Pancreas (tissue), 10 donors: ENCODE measurements at places on chromosomes 4 and X.

DNA sequence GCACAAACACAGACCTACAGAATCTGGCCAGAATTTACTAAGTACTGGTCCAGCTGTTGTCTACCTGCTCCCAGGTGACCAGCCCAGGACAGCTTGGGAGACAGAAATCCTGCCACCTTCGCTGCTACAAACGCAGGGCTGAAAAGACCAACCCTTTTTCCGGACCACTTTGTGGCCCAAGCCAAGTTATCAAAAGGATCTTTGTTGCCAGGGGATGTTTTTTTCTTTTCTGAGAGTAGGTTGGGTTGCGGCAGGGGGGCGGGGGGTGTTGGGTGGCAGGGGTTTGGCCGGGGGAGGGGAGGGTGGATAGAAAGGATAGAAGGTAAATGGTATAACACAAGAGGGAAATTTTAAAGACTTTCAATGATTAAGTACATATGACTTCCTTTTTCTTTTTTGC, 63.4 kb downstream of the STOX2 start:
- H3K27me3 ChIP-seq, result no peaks in the 10 kb centered on the region
- H3K4me1 ChIP-seq, result no peaks in the 10 kb centered on the region
- no peak overlapping the region for H3K27ac ChIP-seq
- H3K4me3 ChIP-seq, result no peak overlapping the region
- no peaks in the 10 kb centered on the region for H3K36me3 ChIP-seq

GRCh38 chr4:169259271-169259670, 11.5 kb downstream of the SH3RF1 start:
- H3K4me1 ChIP-seq, result peaks cover 46% of the 10 kb centered on the region
- H3K4me3 ChIP-seq, result no peak overlapping the region
- H3K36me3 ChIP-seq, result no peaks in the 10 kb centered on the region
- no peaks in the 10 kb centered on the region for H3K27me3 ChIP-seq
- no peak overlapping the region for H3K27ac ChIP-seq
- DNase-seq, result no peak

DNA sequence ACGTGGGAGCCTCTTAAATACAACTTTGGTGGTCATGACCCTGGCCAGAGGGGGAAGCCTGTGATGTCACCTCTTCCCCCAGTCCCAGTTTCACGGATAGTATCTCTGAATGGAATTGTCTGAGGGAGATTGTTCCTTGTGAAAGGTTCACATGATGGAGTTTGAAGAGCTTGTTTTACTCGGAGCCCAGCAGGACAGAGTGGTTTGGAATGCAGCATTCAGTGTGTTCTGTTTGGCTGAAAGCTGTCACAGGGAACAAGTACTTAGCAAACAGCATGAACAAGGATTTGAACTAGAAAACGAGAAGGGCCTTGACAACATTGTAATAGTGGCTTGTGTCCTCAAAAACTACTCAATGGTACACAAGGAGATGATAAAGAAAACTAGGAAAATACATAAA, 133.9 kb upstream of the CXorf66 start:
- H3K4me1 ChIP-seq, result no peaks in the 10 kb centered on the region
- H3K27me3 ChIP-seq, result peaks cover 3% of the 10 kb centered on the region
- no peaks in the 10 kb centered on the region for H3K36me3 ChIP-seq
- no peak for DNase-seq

DNA sequence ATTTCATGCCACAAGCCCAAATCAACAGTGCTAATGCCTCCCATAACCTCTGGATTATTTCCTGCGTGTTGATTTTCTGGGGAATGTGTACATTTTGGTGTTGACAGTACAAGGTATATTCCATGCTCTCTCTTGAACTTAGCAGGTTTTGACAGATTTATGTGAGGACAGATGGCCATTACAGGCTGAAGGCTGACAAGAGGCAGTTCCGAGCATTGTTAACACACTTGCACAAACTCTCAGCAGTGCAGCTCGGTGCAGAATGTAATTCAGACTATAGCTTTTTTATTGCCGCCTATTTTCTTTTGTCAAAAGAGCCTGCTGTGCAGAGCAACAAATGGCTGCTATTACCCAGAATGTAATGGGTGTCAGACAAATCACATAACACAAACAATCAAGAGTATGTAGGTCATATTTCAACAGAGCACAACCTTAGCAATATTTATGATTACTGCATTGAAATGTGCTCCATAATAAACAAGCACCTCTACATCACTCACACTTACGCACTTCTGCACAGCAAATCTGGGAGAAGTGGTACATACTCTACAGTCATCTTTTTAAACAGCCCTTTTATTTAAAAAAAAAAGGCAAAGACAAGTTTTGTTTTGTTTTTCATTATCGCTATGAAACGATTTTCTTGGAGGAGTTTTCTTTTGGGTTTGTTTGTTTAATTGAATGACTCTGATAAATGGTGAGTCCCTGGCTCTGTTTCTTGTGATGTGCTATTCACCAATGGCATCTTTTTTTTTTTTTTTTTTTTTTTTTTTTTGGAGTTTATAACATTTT, 71.6 kb downstream of the PPARGC1A start:
- H3K27ac ChIP-seq, result no peak overlapping the region
- H3K4me1 ChIP-seq, result no peaks in the 10 kb centered on the region
- H3K27me3 ChIP-seq, result no peaks in the 10 kb centered on the region
- no peak overlapping the region for H3K4me3 ChIP-seq
- DNase-seq, result no peak

DNA sequence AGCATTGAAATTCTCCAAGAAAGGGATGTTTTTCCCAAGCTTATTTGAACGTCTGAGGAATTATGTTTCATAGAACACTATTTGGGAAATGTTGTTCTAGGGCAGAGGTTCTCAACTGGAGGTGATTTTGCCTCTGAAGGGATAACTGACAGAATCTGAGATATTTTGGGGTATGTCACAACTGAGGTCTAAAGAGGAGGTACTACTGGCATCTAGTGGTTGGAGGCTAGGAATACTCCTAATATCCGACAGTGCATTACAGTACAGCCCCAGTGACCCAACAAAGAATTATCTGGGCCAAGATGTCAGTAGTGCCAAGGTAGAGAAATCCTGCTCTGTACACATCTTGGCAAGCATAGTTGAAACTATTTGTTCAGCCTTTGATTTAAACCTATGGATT, 6.4 kb downstream of the HSPA4L start:
- no peak overlapping the region for H3K27ac ChIP-seq
- H3K4me1 ChIP-seq, result no peaks in the 10 kb centered on the region
- H3K27me3 ChIP-seq, result no peaks in the 10 kb centered on the region

- no peaks in the 10 kb centered on the region for H3K36me3 ChIP-seq
- H3K4me1 ChIP-seq, result no peaks in the 10 kb centered on the region
- no peak overlapping the region for H3K4me3 ChIP-seq
These were observed 30.1 kb downstream of the GABRB1 start for GRCh38 chr4:47061435-47061834.

DNA sequence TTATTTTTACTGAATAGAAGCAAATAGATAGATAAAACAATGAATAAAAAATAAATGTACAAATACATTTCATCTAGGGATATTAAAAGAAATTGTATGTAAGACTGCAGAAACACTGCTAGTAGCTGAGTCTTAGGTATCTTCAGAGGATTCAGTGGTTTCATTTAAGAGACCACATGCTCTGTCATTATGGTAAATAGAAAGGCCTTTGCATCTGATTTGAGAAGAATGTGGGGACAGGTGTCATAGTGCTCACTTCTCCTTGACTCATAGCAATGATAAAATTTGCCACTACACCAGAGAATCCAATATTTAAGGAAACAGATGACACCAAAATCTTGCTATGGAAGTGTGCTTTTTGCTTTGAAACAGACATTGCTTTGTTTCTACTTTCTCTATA, 59.8 kb upstream of the PPP1R2C start:
- no peak for DNase-seq
- peaks cover 2% of the 10 kb centered on the region for H3K4me1 ChIP-seq
- H3K27ac ChIP-seq, result no peak overlapping the region
- no peak overlapping the region for H3K4me3 ChIP-seq
- no peaks in the 10 kb centered on the region for H3K36me3 ChIP-seq

DNA sequence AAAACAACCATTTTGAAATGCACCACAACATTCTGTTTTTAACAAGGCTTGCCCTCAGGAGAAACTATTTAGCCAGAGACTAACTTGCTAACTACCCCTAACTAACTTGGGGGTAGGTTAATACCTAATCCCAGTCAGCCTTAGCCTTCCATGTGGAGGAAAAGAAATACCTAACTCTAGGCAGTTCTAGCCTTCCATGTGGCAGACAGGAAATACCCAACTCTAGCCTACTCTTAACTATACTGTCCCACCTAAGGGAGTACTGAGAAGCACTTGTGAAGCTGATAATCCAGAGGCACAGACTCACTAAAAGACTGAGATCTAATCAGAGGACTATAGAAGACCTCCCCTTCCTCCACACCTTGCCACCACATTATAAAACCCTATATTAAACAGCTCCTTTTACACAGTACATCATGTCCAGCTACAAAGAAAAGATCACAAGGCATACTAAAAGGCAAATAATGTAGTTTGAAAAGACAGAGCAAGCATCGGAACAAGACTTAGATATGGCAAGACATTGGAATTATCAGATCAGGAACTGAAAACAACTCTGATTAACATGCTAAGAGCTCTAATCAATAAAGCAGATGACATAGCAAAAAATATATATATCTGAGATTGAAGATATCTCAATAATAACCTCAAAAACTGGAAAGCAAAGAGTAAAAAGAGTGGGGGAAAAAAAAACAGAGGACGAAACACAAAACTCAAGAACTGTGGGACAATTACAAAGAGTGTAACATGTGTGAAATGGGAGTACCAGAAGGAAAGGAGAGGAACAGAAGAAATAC, 52.2 kb downstream of the FRYL start:
- no peak overlapping the region for H3K27ac ChIP-seq
- no peak overlapping the region for H3K4me3 ChIP-seq
- H3K27me3 ChIP-seq, result no peaks in the 10 kb centered on the region
- H3K4me1 ChIP-seq, result no peaks in the 10 kb centered on the region

DNA sequence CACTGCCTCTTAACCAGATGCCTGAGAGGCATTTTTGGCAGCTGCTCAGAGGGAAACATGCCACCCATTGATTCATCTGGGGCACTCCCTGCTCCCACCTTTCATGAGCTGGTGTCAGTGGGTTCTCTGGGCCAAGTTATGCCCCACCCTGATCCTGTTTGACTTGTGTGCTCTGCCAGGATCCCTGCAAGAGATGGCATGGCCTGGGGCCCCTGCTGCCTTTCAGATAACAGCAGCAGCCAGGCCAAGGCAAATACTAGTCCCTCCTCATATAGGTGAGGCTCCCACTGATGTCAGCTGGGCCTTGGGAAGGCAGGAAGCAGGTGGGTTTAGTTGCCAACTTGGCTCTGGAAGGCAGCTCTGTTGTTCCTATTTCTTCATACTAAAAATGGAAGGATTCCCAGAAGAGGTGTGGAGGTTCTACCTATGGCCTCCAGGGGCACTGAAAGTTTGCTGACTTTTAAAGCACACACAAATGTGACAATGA, 192.9 kb upstream of the RBPJ start:
- DNase-seq, result peak; percentile 71
- H3K4me1 ChIP-seq, result no peaks in the 10 kb centered on the region

- no peak for DNase-seq
- no peak overlapping the region for H3K27ac ChIP-seq
These were observed 173.9 kb downstream of the BMPR1B start for GRCh38 chr4:94931626-94932025.
